K562 (cell line): ENCODE measurements at places on chromosomes 4 and X.

DNA sequence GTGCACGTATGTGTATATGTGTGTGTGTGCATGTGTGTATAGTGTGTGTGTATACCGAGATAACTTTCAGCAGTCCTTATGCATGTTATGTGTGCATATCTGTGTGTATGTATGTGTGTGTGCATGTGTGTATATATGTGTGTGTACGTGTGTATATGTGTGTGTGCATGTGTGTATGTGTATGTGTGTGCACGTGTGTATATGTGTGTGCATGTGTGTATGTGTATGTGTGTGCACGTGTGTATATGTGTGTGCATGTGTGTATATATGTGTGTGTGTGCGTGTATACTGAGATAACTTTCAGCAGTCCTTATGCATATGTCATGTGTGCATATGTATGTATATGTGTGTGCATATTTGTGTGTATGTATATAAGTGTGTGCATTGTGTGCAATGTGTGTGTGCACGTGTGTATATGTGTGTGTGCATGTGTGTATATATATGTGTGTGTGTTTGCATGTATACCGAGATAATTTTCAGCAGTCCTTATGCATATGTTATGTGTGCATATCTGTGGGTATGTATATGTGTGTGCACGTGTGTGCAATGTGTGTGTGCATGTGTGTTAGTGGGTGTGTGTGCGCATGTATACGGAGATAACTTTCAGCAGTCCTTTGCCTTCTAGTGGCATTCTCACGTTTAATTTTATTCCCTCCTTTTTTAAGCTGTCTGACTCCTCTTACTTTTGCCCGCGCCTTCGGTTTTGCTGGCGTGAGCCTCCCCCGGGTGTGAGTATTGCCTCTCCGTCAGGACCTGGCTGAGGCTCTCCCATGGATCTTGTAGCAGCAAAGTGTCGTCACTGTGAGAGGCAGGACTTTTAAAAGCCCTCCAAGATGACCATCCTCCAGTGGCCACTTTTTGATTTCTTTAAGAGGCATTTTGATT is 99.6 kb upstream of the SHOX start:
- DNase-seq, result no peak

GRCh38 chr4:139873111-139873860 is 207.7 kb downstream of the MGST2 start:
- DNase-seq, result no peak

GRCh38 chr4:178799204-178799603 is 1357.0 kb upstream of the AGA start:
- DNase-seq, result no peak

GRCh38 chr4:116243431-116243830 is 841.9 kb downstream of the TRAM1L1 start:
- DNase-seq, result no peak

DNA sequence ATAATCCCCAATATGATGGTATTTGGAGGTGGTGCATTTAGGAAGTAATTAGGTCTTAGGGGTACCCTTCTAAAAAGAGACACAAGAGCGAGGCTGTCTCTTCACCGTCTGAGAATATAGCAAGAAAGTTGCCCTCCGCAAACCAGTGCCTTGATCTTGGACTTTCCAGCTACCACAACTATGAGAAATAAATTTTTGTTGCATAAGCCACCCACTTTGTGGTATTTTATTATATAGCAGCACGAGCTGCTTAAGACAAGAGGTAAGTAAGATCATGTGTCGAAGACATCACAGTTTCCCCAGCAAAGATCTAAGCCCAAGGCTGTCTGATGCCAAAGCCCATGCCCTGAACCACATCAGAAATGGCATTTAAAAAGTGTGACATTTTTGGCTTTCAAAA is 9.6 kb upstream of the EXOSC9 start:
- no peak for DNase-seq

DNA sequence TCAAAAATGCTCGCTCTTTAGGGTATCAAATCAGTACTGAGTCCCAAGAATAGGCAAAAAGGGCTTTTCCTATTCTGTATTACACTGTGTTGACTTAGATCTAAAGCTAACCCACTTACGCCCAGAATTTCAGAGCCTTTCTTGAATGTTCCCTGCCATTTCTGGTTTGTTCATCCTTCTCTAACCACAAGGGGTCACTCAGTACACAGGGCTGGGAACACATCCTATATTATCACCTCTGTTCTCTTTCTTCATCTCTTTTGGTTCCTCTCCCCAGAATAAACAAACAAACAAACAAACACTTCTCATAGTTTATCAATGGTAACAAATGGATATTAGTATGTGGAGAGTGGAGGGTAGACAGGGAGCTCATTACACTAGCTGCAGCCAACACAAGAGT is 25.5 kb upstream of the MORC4 start:
- DNase-seq, result peak; percentile 23

- peak; percentile 84 for DNase-seq
Observed at GRCh38 chrX:101385795-101386541, at the start of gene BTK. Gene BTK (minus strand): TSS chrX:101386191. CDS start chrX:101375284, 10,907 bp downstream.

- DNase-seq, result no peak
Observed at GRCh38 chr4:133720001-133720400, 481.6 kb downstream of the PABPC4L start.

DNA sequence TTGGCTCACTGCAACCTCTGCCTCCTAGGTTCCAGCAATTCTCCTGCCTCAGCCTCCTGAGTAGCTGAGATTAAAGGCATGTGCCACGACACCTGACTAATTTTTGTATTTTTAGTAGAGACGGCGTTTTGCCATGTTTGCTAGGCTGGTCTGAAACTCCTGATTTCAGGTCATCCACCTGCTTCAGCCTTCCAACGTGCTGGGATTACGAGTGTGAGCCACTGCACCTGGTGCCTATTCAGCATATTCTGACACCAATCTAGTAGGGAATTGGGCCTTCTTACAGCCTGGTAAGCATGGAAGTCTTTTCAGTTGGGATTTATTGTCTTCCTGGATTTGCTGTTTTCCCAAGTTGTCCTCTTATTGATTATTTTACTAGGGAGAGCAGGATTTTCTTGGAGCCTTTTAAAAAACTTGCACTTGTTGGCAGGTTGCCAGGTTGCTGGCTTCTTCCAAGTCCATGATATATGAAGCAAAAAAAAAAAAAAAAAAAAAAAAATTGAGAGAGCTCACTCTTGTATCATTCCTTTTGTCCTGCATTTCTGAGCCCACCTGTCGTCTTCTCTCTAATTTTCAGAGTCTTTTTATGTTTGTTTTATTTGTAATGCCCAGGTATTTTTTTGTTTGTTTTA is 43.7 kb downstream of the TMPRSS11E start:
- DNase-seq, result no peak

DNA sequence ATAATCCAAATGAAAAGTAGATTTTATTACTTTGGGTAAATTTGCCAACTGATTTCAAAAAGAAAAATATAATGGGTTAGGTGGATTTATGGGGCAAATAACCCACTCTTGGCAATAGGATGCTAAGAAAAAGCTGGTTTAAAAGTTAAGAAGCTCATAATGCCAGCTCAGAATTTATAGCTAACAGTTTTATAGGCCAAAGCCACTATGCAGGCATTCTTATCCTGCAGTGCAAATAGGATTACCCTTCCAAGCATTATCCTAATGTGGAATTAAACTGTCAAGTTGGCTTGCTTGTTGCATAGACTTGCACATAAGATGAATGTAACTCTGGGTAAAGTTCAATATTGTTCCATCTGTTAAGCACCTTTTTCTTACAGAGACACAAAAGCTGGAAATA is 703.0 kb downstream of the PCDH18 start:
- no peak for DNase-seq

- DNase-seq, result no peak
Observed at GRCh38 chr4:90220459-90220858, 93.3 kb downstream of the CCSER1 start.

GRCh38 chr4:59818656-59819055 is 1381.5 kb upstream of the ADGRL3 start:
- DNase-seq, result no peak

- no peak for DNase-seq
Observed at GRCh38 chrX:38489341-38489740, 72.0 kb upstream of the TSPAN7 start.

GRCh38 chrX:126820700-126821420 is 1.3 kb downstream of the PRR32 start:
- no peak for DNase-seq

- DNase-seq, result no peak
Observed at GRCh38 chrX:10111364-10112148, 45.2 kb upstream of the CLCN4 start.

- no peak for DNase-seq
Observed at GRCh38 chr4:86706923-86707597, 112.9 kb downstream of the PTPN13 start.

DNA sequence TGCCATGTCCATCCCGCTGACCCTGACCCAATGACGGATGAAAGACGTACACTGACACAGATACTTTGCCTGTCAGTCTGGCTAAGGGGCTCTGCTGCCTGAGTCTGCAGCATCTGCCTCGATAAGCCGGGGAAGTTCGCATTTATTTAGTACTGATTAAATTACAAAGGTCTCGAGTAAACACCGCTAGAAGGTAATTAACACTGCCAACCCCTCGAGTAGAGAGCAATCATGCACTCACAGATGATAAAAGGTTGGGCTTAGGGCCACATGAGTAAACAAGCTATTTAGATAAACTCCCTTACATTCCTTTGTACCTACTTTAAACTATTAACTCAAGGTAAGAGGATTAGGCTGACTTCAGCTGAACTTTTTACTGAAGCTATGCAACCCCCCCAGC is 16.0 kb upstream of the RBMXL3 start:
- DNase-seq, result no peak

GRCh38 chrX:149453030-149453429 is 52.1 kb downstream of the IDS start:
- no peak for DNase-seq

DNA sequence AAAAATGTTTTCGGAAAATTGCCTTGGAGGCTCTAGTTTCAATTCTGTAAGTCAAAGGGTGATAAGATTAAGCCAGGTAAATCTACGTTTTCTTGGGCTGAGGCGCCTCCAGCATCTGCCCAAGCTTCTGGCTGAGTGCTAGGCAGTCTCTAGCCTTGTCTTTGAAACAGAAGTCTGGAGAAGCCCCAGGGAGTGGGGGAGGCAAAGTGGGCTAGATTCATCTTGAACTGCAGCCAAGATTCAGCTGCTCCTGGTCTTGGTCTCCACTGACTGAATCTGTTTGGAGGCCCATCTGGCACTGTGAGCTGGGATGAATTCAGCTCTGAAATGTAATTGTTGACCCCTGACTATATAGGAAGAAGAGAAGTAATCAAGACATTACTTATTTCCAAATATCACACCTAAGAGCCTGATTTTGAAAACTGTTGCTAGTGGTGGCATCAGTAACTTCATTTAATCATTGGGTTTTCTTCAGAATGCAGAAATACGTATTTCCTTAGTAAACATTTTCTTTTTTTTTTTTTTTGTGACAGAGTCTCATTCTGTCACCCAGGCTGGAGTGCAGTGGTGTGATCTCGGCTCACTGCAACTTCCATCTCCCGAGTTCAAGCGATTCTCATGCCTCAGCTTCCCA is 187.3 kb upstream of the LEF1 start:
- peak; percentile 20 for DNase-seq
